Aorta (tissue), 5 donors: ENCODE measurements at places on chromosomes 6 and 20.
A peak's percentile ranks its signal among the peaks of the same experiment; 100 is the strongest.

DNA sequence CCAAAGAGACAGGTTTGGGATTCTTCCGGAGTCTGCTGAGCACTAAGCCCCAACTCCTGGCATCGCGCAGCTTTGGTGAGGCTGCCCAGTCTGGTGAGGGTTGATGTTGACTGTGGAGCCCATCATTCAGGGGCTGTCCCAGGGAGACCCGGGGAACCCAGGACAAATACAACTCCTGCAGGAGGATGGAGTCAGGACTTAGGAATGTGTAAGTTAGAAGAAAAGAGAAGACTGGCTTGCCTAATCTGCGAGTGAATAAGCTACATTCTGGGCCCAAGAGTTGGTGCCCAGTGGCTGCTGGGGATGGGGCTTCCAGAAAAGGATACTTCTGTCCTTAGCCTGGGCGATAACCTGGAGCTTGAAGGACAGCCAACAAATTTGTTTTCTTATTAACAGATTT is 47.9 kb downstream of the STK35 start:
- peak; percentile 14 for DNase-seq

- peak; percentile 68 for DNase-seq
Observed at GRCh38 chr20:63102721-63103375, 96.1 kb upstream of the BHLHE23 start.

DNA sequence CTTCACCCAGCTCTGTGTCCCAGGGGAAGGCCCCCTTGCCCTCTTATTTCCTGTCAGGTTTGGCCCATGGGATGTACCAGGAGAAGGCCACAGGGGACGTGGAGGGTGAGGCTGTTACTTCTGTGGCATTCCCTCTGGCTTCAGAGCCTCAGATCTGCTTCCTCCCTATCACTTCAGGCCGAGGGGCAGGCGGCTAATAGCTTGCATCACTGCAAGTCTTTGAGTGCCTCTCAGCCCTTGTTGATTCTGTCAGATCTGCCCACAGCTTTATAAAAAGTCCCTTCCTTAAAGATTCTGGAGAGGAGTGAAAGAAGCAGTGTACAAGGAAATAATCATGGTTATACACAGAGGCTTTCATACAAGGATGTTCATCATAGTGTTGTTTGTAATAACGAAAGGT is 86.9 kb downstream of the LRFN2 start:
- no peak for DNase-seq

- no peak for DNase-seq
Observed at GRCh38 chr6:37725957-37726356, 28.3 kb upstream of the MDGA1 start.

GRCh38 chr6:170116636-170117035 is 174.2 kb downstream of the DLL1 start:
- peak; percentile 62 for DNase-seq

- DNase-seq = no peak
Observed at GRCh38 chr20:10110151-10110550, 75.4 kb downstream of the ANKEF1 start.

- no peak for DNase-seq
Observed at GRCh38 chr20:10064611-10065010, 29.8 kb downstream of the ANKEF1 start.

GRCh38 chr6:24759718-24760117 is 15.0 kb upstream of the GMNN start:
- no peak for DNase-seq

GRCh38 chr6:84687431-84687830 is 77.0 kb downstream of the TBX18 start:
- no peak for DNase-seq

GRCh38 chr20:2874456-2874855 is 1.2 kb downstream of the PTPRA start:
- DNase-seq = no peak

- DNase-seq = no peak
Observed at GRCh38 chr6:28747631-28748157, 176.1 kb downstream of the TRIM27 start.

DNA sequence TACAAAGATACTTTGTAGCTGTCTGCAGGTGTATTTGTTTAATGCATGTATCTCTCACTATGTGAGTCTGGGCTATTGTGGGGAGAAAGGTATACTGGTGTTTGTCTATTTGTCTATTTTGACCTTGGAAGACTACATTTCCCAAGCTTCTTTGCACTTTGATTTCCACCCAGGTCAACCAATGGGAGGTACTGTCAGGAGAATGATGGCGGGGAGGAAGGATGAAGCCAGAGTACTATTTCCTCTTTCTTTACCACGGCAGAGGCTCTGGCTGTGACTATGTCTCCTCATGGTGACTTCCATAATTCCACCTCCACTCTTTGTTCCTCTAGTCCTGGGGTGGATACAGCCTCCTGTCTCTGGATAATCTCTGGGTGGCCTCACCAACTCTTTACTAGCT is 23.1 kb downstream of the LBP start:
- no peak for DNase-seq

- DNase-seq = no peak
Observed at GRCh38 chr6:3109761-3110160, 8.8 kb upstream of the BPHL start.

- DNase-seq = no peak
Observed at GRCh38 chr20:574297-574942, 30.8 kb upstream of the CSNK2A1 start.

GRCh38 chr6:131183427-131184095 is 48.3 kb downstream of the AKAP7 start:
- DNase-seq = no peak
